ENCODE measurements at places on chromosomes 5 and 9. TPM values are rescaled to one million over a fixed set of nuclear protein-coding genes. Genes with fewer than 3 reads are reported as not detected.

SLC6A3 gene
- total RNA-seq, result 0.15 TPM

SLC9A3 gene
- 2.3 TPM for total RNA-seq

ANKRD34B gene
- total RNA-seq, result not detected

TLN1 gene
- 163 TPM for total RNA-seq

SHC3 gene
- total RNA-seq, result 2.3 TPM

STING1 gene
- total RNA-seq, result 47.9 TPM

LHX3 gene
- not detected for total RNA-seq

MRPS30 gene
- 144 TPM for total RNA-seq

ADAMTS6 gene
- total RNA-seq, result 1.4 TPM

SNX18 gene
- total RNA-seq, result 33.1 TPM

IRX2 gene
- total RNA-seq, result 26.2 TPM

IL13 gene
- total RNA-seq, result 0.33 TPM

MLLT3 gene
- total RNA-seq, result 30.3 TPM

HAVCR1 gene
- total RNA-seq, result 2.9 TPM

PCDHB13 gene
- total RNA-seq, result 4.8 TPM

CTSV gene
- 0.48 TPM for total RNA-seq

HSPA5 gene
- total RNA-seq, result 95.1 TPM

ESM1 gene
- 0.48 TPM for total RNA-seq

C5orf24 gene
- total RNA-seq, result 41.6 TPM

SAXO1 gene
- total RNA-seq, result 0.29 TPM

TMC1 gene
- total RNA-seq, result not detected

IFNK gene
- total RNA-seq, result not detected

STPG3 gene
- not detected for total RNA-seq

Measured in breast epithelium (tissue), 4 donors.